ENCODE measurements at places on chromosomes 7 and 10. TPM values are rescaled to one million over a fixed set of nuclear protein-coding genes. Genes with fewer than 3 reads are reported as not detected.

- no peak for DNase-seq
Observed at GRCh38 chr7:11430112-11430511, 401.9 kb downstream of the THSD7A start.

The DKK1 gene
- total RNA-seq = 9.9 TPM

The VOPP1 gene
- total RNA-seq = 53.6 TPM

DNA sequence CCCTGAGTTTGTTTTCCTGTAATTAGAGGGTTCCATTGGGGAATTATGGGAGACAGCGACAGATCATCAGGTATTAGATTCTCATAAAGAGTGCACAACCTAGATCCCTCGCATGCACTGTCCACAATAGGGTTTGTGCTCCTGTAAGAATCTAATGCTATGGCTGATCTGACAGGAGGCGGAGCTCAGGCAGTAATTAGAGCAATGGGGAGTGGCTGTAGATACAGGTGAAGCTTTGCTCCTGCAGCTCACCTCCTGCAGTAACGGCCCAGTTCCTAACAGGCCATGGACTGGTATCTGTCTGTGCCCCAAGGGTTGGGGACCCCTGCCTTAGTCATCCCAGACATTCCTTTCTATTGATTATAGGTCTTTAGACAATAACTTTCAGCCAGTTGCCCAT lies 894 bp upstream of the ZSCAN21 start:
- no peak for DNase-seq

The PLEKHS1 gene
- total RNA-seq = not detected

- no peak for DNase-seq
Observed at GRCh38 chr7:76304888-76305375, 2.5 kb downstream of the HSPB1 start.

DNA sequence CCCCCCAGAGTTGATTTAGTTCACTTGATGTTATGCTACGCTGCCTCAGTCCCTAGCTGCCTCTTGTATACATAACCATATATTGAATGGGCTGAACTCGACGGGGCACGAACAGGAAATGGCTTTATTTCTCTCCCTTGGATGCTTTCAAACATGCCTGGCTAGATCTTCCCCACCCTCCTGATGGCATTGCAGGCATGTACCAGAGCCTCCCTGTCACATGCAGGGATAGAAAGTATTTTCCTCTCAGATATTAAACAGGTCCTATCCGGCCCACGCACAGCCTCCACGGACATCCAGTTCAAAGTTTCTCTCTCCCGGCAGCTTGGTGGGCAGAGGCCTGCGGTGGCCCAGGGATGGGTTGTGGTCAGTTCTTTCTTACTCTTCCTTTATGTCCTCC lies 422.1 kb downstream of the RPS24 start:
- no peak for DNase-seq

DNA sequence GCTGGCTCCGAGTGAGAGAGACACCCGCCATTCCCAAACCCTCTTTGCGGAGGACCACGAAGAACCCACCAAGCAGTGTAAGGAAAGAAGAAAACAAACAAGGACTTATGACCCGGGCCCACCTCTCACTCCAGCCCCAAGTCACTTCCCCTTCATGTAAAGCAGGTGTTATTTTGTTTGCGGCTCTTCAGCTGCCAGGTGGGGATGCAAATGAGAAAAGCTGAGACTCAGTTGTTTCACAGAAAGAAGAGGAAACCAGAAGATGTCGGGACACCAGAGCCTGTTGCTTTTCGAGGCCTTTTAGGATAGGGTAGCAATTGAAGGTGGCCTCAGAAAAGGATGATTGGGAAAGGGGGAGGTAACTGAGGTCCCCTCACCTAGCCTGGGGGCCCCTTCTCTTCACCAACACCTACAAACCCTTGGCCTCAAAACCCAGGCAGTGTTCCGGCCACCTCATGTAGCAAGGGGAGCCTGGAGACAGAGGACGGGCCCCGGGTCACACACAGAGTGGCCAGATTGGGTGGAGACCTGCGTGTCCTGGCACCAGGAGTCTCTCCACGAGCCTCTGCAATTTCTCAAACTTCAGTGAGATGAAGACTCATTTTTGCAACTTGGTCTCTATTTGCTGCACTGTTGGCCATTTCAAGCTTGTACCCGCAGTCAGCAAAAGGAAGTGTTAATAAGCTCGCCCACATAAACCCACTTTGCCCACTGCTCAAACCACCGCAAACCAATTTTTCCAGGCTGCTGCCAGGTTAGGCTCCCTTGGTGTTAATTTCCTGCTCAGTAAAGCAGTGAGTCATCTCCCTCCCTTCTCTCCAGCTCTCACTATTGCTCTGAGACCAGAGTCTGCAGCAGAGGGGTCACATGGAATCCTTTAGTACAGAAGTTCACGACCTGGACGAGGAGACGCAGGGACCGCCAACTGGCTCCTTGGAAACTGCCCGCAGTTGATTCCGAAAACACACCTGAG lies 45.5 kb downstream of the AOC1 start:
- DNase-seq = no peak

- DNase-seq = no peak
Observed at GRCh38 chr7:22696541-22697228, 30.3 kb upstream of the IL6 start.

GRCh38 chr10:52632591-52632990 lies 140.0 kb downstream of the MBL2 start:
- no peak for DNase-seq

The CD36 gene
- 0.18 TPM for total RNA-seq

The CRTAC1 gene
- total RNA-seq = 0.13 TPM

The CDNF gene
- 0.42 TPM for total RNA-seq

GRCh38 chr10:3935933-3936359 lies 150.9 kb upstream of the KLF6 start:
- DNase-seq = no peak

GRCh38 chr7:113414401-113415035 lies 296.2 kb upstream of the SMIM30 start:
- no peak for DNase-seq

DNA sequence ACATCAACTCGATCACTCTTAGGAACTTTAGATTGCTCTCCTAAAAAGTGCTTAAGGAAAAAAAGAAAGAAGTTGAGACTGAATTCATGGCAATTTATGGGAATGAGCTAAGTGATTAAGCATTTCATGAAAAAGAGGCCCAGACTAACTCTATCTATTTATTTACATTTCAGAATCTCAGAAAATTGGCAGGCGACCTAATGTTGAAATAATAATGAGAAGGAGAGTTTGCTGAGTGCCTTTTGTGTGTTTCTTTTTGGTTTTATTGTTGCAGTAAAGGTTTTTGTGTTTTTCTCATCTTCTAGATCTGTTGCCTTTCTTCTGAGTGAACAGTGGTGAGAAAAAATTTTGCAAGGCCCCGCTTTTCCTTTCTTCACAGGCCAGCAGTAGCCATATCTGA lies 3.8 kb downstream of the GRK5 start:
- DNase-seq = no peak

The PTPRN2 gene
- total RNA-seq = 0.55 TPM

GRCh38 chr10:88117869-88118632 lies 254.6 kb downstream of the PTEN start:
- DNase-seq = peak; percentile 67

All from endodermal cell (in vitro differentiated cells).